ENCODE measurements at places on chromosomes 4 and X. TPM values are rescaled to one million over a fixed set of nuclear protein-coding genes. Genes with fewer than 3 reads are reported as not detected.

Gene ADGRG2
- 0.24 TPM for total RNA-seq

Gene CT83
- not detected for total RNA-seq

Gene BTK
- total RNA-seq = 1.7 TPM

Gene MAGEA3
- total RNA-seq = not detected

Gene CXCL10
- total RNA-seq = not detected

DNA sequence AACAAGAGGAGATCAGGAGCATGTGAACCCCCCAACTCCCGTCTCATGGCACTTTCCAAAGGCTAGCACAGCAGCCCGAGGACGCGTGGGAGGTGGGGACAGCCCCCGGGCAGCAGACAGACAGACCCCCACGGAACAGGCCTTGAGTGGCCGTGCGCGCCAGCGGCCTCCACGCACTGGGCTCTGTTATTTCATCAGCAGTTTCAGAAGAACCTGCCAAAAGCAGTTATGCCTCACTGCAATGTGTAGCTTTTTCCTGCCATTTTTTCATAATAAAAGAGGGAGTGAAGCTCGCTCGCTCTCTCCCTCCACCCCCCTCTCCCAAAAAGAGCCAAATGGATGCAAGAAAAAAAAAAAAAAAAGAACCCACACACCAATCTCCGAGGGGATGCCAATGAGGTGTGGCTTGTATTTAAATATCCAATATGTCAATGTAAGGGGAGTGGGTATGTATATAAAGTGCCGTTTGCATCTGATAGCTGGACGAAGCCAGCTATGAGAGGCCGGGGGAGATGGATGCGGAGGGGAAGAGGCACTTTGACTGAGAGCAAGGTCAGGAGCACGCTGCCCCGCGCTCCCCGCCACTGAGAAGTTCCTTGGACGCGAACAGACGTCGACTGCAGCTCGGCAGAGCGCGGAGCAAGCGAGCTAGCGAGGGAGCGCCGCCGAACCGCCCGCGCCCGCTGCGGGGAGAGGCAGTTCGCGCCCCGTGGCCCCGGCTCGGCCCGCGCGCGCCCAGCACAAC is at the start of gene FGF16:
TSS of gene FGF16 (plus strand) at position 482 of the 745 bp plus-strand sequence. CDS start 286 bp downstream, outside the sequence.
- H3K36me3 ChIP-seq = no peaks in the 10 kb centered on the region
- H3K4me1 ChIP-seq = no peaks in the 10 kb centered on the region
- no peaks in the 10 kb centered on the region for H3K27me3 ChIP-seq
- H3K4me3 ChIP-seq = peak within 1 kb of the TSS; percentile 52

DNA sequence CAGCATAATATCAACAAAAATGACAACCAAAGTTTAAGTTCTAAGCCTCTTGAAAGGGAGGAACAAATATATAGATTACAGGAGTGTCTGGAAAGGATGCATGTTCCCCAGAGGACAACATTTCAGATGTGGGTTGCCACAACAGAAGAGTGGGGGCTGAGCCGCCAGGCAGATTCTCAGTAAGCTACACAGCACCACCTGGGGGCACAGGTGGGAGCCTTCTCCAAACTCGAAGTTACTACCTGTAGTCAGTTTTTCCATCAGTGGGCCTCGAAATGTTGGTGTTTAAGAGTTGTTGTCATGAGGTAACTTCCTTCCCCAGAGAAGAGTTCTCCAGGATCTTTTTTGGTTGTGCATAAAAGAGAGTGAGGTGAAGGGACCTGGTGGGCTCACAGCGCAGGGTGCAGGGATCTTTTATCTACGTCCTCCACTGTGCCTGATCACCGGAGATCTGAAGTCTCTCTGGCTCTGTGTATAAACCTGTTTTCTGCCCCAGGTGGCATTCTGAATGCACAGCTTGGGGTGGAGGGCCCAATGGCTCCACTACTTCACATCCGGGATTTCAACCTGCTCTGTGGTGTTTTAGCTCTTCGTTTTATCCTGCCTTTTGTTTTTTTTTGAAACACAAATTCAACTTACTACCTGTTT is 58.4 kb upstream of the STS start:
- DNase-seq = no peak
- no peak overlapping the region for H3K27ac ChIP-seq
- no peaks in the 10 kb centered on the region for H3K27me3 ChIP-seq
- H3K4me1 ChIP-seq = peaks cover 27% of the 10 kb centered on the region

- no peak for DNase-seq
- H3K4me3 ChIP-seq = no peak overlapping the region
- no peak overlapping the region for H3K27ac ChIP-seq
- H3K36me3 ChIP-seq = no peaks in the 10 kb centered on the region
- H3K4me1 ChIP-seq = no peaks in the 10 kb centered on the region
These were observed 1956.7 kb downstream of the C4orf33 start for GRCh38 chr4:131052646-131053045.

DNA sequence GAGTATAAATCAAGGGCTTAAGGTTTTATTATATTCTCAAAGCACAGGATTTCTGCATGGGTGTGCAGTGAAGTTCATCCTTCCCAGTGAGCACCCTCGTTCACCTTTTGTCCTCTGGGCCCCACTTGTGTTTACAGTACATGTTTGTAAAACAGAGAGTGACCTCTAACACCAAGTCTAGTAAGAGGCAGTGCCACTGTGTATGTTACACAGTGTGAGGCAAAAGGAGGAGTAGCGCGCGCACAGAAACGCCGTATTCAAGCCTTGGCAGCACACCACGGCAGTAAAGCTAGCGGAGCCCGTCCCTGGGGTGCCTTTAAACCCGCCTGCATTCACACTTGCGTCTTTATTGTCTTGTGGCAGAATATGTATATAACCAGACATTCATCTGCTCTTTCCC is 51.9 kb downstream of the CCNI start:
- H3K4me1 ChIP-seq = no peaks in the 10 kb centered on the region
- H3K36me3 ChIP-seq = no peaks in the 10 kb centered on the region
- no peak for DNase-seq
- H3K27ac ChIP-seq = no peak overlapping the region

DNA sequence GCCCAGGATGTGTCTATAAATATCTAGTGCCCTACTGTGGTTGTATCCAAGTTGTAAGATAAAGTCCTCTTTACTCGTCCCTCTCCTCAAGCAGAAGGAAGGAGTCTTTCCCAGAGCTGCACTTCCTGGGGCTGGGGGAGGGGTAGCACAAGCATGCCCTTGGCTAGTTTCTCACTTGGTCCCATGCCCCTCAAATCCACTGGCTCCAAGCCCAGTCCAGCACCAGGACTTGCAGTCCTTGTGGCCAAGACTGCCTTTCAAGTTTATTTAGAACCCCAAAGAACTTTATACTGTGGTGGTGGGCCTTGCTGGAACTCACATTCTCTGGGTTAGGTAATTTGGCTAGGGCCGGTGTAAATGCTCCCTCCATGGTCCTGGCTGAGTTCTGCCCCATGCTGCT is 43.2 kb upstream of the SLC10A4 start:
- no peak overlapping the region for H3K27ac ChIP-seq
- H3K4me3 ChIP-seq = no peak overlapping the region
- no peak for DNase-seq
- no peaks in the 10 kb centered on the region for H3K27me3 ChIP-seq
- H3K4me1 ChIP-seq = no peaks in the 10 kb centered on the region
- H3K36me3 ChIP-seq = no peaks in the 10 kb centered on the region

DNA sequence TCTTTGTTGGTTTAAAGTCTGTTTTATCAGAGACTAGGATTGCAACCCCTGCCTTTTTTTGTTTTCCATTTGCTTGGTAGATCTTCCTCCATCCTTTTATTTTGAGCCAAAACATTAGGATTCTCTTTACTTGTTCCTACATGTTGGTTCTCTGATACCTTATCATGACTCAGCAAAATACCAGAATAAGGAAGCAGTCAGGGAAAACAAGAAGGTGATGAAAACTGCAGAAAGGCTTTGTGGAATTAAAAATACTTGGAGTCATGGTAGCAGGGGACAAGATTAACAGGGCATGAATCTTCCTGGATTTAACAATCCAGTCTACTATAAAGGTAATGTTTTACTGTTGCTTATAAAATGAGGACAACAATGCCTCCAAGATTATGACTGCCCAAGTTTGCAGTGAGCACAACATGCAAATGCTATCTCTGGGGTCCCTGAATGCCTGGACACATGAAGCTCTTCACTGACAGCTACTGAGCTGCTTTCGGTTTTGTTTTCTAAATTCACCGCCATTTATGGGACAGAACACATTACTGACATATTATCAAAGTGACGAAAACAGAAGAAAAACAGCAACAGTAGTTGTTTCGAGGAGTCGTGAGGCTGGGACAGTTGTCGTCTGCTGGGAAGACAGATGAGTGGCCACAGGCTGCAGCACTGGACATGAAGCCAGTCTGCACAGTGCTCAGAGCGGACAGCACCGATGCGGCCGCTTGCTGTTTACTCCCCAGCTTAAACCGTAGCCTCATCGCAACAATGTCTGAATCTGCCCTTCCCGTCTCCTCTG is 174.5 kb upstream of the DKK2 start:
- DNase-seq = no peak
- no peaks in the 10 kb centered on the region for H3K4me1 ChIP-seq
- H3K4me3 ChIP-seq = peak overlapping the region; percentile 49
- no peaks in the 10 kb centered on the region for H3K36me3 ChIP-seq

DNA sequence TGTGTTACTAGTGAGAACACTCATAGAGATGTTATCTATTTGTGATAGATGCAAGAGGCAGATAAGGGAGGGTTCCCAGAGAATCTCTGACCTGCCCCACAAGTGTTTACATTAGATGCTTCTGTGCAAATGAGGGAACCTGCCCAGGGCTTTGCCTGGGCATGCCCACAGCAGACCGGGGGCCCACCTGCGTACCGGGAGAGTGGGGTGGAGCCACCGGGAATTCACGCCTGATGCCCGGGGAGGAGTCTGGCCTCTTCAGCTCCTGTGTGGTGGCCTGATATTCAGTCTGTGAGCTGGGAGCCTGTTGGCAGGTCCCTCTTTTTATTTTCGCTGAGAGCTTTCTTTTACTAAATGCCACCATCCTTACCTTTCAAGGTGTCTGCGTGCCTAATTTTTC is 155.7 kb downstream of the SNCA start:
- H3K36me3 ChIP-seq = no peaks in the 10 kb centered on the region
- H3K27ac ChIP-seq = no peak overlapping the region
- H3K4me3 ChIP-seq = no peak overlapping the region
- DNase-seq = no peak
- no peaks in the 10 kb centered on the region for H3K27me3 ChIP-seq

DNA sequence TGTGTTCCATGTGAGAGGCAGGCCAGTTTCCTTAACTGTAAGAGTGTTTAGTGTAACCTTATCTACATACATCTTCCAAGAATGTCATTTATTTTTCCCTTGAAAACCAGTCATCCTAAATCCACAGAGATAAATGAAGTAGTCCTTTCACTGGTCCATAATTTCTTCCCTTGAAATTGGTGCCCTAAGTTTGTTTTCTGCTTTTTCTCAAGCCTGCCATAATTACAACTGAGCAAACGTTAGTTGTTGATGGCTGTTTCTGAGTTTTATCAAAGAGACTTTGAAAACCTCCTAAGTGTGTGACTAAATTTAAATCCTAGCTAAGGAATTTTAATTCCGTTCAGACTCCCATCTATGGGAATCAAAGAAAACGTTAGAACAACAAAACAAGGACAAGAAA is 3.6 kb upstream of the TDO2 start:
- no peaks in the 10 kb centered on the region for H3K27me3 ChIP-seq
- H3K27ac ChIP-seq = no peak overlapping the region
- no peaks in the 10 kb centered on the region for H3K36me3 ChIP-seq
- no peak overlapping the region for H3K4me3 ChIP-seq

DNA sequence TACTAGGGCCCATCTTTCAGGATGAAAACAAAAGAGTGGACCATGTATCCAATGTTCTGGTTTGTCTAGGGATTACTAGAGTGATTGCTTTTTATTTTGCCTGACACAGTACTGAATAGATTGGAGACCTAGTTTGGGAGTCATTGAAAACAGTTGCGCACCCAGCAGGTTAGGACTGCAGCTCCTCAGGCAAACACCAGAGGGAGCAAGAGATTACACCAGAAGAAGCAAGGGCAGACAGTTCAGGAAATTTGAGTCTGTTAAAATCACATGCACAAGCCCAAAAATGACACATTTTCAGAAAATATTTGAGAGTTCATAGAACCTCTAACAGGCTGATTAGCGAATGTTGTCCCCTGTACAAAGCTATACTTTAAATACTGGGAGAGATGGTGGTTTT is 55.6 kb downstream of the CYLC1 start:
- H3K27ac ChIP-seq = no peak overlapping the region
- H3K36me3 ChIP-seq = no peaks in the 10 kb centered on the region
- no peaks in the 10 kb centered on the region for H3K27me3 ChIP-seq

DNA sequence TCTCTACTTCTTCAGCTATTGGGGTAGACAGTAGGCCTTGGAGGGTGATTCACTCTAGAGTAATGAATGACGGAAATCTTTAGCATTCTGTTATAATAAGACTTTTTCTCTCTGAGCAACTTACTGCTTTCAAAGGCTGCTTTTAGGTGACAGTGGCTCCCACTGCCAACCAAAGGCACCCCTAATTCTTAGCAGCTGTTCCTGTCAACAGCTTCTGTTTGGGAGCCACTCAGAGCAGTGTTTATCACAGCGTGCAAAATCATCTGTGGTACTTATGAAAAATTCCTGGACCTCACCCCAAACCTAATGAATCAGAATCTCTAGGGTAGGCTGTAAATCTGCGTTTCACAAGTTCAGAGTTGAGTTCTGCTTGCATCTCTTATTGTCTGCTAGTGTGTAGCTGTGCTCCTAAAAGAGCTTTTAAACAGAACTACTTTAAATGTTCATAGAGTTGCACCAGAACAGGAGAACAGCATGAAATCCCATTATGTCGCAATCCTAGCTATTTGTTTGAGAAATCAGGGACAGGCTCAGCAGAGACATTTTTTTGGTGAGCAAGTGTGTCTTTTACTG is 52.8 kb upstream of the POU4F2 start:
- no peak overlapping the region for H3K4me3 ChIP-seq
- no peaks in the 10 kb centered on the region for H3K27me3 ChIP-seq
- H3K36me3 ChIP-seq = no peaks in the 10 kb centered on the region
- DNase-seq = no peak
- no peak overlapping the region for H3K27ac ChIP-seq

- no peaks in the 10 kb centered on the region for H3K4me1 ChIP-seq
- H3K4me3 ChIP-seq = no peak overlapping the region
- no peaks in the 10 kb centered on the region for H3K36me3 ChIP-seq
These were observed 146.2 kb downstream of the TEX11 start for GRCh38 chrX:70762285-70762684.

- no peak overlapping the region for H3K4me3 ChIP-seq
- no peaks in the 10 kb centered on the region for H3K36me3 ChIP-seq
- DNase-seq = no peak
- no peaks in the 10 kb centered on the region for H3K27me3 ChIP-seq
- no peak overlapping the region for H3K27ac ChIP-seq
These were observed 65.0 kb upstream of the IL15 start for GRCh38 chr4:141571362-141571761.

DNA sequence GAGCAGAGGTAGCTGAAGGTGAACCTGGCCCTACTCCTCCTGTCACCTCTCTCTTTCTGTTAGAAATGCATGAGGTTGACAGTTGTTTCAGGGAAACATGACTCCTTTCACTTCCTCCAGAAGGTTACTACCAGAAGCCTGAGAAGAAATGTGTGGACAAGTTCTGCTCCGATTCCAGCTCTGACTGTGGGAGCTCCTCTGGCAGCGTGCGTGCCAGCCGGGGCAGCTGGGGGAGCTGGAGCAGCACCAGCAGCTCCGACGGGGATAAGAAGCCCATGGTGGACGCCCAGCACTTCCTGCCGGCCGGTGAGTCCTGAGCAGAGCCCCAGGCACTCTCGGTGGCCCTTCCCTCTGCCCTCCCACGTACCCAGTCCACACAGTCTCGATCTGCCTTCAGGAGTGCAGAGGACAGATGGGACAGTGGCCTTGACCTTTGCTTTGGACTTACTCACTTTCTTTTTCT is 61.3 kb upstream of the TLR2 start:
- H3K27me3 ChIP-seq = no peaks in the 10 kb centered on the region
- no peak for DNase-seq
- peak overlapping the region; percentile 29 for H3K27ac ChIP-seq
- H3K36me3 ChIP-seq = peaks cover 96% of the 10 kb centered on the region
- no peak overlapping the region for H3K4me3 ChIP-seq
- H3K4me1 ChIP-seq = peaks cover 11% of the 10 kb centered on the region

GRCh38 chr4:24887881-24888430 is 24.9 kb downstream of the CCDC149 start:
- H3K27me3 ChIP-seq = no peaks in the 10 kb centered on the region
- no peak for DNase-seq
- H3K4me1 ChIP-seq = no peaks in the 10 kb centered on the region

All from heart right ventricle (tissue), 16 donors.